CD4-positive, alpha-beta T cell (primary cell): ENCODE measurements at places on chromosomes 2 and 18.

DNA sequence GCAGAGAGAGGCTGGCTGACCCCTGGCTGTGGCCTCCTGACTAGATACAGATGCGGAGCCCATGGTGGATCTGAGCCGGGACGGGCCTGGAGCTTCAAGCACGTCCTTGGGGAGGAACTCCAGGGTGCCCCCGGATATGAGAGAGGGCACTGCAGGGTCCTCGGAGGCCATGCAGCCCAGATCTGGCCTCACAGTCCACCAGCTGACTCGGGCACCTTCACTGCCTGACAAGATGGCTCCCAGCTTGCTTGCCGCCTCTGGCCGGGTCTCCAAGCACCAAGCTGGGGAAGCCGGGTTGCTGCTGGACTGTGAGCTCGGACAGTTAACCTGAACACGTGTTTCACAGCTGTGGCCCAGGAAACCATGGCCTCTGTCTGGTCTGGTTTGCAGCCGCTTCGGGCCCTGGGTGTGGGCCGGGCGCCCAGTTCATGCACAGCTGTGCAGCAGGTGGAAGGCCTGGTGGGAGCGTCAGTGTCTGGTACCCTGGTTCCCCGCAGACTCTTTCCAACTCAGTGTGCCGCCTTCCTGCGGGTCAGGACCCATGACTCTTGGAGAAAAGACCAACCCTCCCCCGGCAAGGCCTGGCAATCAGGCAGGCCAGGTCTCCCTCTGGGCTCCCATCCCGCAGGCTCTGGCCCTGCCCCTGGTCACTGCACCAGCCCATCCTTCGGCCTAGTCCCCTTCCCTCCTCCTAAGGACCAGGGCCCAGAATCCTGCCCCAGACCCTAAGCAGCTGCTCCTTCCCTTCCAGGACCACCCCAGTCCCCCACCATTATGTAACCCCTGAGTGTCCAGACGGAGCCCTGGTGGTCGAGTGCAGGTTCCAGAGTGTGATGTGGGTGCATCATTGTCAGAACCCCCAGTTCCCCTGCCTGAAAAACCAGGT is 74.6 kb upstream of the OTOS start:
- DNase-seq: no peak

DNA sequence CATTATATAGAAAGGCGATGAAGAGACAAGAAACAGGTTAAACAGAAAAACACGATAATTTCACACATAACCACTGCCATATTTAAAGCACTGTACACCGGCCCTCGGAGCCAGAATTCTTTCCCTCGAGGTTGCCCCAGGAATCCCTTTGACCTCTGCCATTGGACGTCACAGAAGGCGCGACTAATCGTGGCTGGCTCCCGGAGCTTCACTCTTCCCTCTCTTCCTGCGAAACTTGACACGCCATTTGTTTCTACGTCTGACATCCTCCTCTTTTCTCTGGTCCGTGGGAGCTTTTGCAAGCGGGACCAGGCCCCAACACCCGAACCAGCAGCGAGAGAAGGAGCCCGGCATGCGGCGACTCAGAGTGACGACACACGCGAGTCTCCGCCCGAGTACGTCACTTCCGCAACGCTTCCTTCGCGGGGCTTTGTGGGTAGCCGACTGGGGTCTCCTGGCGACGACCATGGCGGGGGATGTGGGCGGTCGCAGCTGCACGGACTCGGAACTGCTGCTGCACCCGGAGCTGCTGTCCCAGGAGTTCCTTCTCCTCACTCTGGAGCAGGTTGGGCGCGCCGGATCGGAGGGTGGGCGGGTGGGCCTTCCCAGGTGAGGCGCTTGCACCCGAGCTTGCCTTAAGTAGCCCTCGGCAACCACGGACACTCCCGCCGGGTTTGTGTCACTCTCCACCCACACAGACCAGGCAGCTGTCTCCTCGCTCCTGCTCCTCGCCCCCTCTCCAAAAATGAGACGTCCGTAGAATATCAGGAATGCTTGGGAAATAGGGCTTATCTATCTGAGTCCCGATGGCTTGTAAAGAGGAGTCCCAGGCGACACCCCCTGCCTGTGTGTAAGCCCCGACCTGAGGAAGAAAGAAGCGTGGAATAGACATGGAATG is at the start of gene C2orf49:
C2orf49 (plus strand) TSS at position 419 of the 898 bp plus-strand sequence; CDS start at position 467, 48 bp downstream.
- DNase-seq: peak; percentile 84

DNA sequence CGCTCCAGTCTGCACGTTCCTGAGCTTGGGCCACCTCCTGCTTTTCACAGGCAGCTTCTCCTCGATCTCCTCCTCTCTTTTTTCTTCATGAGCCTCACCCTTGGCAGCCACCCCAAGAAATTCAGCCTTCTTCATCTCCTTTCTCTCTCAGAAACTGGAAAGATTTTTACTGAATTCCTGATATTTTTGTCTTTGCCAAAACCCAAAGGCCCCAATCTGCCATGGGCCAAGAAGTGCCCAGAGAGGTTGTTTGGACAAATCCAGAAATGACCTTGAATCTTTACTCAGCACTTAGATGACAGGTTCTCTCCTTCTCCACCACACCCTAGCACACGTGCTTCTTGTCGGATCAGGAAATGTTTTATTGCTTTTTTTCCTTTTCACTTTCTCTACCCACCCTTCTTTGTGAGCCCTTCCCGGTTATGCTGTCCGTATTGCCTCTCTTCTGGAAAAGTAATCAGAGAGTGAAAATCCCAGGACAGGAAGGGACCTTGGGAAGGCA is 134.5 kb upstream of the TNP1 start:
- no peak for DNase-seq

DNA sequence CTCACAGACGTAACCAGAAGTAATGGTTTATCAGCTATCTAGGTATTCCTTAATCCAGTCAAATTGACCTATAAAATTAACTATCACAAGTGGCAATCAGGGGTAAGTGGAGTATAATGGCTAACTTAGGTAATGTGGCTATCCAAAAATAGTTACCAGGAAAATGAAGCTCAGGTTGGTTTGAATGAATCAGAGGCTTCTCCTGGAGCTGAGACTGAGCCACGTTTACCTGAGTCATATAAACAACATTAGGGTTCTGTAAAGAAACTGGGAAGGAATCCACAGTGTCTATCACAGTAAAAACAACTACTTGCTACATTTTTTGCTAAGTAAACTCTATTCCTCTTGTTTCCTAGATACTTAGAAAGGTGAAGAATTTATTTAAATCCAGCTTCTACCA is 236.0 kb upstream of the SPHKAP start:
- no peak for DNase-seq

DNA sequence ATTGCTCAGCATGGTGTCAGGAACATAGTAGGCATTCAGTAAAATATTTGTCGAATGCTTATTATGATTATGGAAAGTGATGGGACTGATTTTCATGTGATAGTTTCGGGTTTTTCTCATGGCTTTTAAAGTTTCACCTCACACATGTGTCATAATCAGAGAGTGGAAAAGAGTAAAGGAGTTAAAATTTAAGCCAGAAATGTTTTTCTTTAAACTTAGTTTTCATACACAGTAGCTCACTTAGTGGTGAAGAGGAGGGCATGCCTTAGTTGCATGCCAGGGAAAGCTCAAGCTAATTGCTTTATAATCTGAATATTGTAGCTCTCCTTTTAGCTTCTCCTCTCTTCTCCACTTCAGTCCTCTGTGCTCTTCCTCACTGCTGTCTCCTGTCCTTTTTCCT is 38.0 kb downstream of the EHBP1 start:
- no peak for DNase-seq

- DNase-seq: no peak
Observed at GRCh38 chr2:8204711-8205110, 477.1 kb upstream of the ID2 start.

- DNase-seq: no peak
Observed at GRCh38 chr2:212254339-212254738, 284.3 kb downstream of the ERBB4 start.

DNA sequence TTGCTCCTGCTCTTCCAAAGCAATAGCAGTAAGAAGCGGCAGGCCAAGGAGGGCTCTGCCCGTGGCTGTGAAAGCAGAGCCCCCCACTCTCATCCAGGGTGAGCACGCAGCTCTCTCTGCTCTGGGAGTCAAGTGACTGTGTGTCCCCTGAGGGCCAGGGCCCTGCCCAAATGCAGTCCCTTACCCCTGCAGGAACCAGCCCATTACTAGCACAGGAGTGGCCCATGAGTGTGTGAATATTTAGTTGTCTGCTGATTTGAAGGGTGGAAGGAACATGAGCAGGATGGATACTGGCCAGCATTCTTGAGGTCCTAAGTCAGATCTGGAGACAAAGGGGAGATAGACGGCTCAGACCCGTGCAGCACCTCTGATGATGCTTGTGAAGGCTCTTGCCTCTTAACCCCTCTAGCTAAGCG is 69.7 kb upstream of the FOSL2 start:
- no peak for DNase-seq

GRCh38 chr2:172697296-172697695 is 38.3 kb upstream of the RAPGEF4 start:
- no peak for DNase-seq

DNA sequence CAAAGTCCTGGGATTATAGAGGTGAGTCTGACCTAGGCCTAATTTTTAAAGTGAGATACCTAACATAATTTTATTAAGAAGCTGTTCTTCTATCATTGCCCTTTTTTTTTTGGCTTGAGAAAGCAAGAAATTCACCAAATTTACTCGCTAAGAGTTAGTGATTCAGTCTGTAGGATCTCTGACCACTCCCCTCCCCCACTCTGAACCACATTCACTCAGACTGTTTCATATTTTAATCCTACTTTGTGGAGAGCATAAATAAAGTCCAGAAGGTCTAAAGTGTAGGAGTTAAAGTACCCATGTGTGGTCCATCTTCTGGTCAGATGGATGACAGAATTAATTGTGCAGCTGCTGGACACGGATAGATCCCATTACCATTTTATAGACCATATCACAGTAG is 115.8 kb upstream of the MGAT5 start:
- DNase-seq: no peak

DNA sequence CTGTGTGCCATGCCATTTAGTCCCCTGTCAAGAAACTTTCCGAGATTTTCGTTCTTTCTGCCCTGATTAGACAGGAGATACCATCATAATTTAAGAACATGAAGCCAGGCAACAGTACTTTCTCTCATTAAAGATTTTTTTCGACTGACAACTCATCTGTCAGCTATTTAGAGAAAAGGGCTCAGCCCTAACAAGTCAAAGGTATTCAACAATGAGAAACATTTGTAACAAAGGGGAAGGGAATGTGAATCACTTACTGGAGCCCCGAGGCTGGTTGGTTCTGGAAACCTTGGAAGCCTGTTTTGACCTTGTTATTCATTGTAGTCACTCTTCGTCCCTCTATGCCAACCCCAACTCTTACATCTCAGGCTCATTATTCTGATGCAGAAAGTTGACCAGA is 199.4 kb downstream of the SPP2 start:
- DNase-seq: no peak

DNA sequence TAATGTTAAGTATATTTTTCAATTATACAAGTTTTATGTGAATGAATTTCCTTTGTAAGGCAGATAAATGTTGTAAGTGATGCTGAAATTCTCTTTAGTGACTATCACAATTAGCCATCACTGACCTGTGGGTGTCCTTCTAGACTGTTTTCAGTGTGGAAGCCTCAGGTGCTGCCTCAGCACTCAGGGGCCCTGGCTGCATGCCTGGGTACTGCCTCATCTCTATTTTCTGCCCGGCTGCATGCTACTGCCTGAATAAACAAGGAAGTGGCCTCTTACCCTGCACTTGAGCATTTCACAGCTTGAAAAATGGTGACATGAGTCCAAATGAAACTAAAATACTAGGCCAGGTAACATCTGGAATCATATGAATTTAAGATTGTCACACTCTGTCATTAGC is 787.6 kb upstream of the SALL3 start:
- DNase-seq: no peak

DNA sequence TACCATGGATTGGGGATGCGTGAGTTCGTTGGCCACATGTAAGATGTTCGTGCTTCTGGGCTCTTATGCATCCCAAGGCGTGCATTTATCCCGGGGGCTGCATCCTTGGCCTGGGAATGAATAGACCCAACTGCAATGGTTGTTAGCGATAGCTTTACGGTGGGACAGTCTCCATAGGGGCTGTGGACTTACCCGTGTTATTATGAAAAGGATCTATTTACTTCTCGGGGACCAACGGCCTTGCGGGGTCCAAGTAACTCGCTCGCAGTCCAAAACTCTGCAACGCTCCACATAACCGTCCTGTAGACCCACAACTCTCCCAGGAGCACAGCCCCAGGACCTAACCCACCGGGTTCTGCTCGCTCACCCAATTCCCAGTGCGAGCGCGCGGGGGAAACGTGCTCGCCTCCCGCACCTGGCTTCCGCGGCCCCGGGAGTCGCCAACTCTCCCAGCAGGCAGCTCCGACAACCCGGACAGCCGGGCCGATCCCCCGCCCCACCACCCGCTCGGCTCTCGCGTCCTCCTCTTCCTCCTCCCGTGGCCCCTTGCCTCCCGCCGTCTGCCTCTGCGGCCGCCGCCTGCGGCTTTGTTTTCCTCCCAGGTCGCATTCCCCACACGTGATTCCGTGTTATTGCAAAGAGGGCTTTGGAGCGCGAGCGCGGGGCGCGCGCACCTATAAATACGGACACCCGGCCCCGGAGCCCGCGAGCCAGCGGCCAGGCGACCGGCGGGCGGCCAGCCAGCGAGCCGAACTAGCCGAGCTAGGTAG is at the start of gene CABLES1:
CABLES1 (plus strand) TSS at position 706 of the 770 bp plus-strand sequence. CDS start 278 bp downstream, outside the sequence.
- DNase-seq: no peak

GRCh38 chr2:74577448-74577847 is 22.9 kb downstream of the DOK1 start:
- DNase-seq: no peak

DNA sequence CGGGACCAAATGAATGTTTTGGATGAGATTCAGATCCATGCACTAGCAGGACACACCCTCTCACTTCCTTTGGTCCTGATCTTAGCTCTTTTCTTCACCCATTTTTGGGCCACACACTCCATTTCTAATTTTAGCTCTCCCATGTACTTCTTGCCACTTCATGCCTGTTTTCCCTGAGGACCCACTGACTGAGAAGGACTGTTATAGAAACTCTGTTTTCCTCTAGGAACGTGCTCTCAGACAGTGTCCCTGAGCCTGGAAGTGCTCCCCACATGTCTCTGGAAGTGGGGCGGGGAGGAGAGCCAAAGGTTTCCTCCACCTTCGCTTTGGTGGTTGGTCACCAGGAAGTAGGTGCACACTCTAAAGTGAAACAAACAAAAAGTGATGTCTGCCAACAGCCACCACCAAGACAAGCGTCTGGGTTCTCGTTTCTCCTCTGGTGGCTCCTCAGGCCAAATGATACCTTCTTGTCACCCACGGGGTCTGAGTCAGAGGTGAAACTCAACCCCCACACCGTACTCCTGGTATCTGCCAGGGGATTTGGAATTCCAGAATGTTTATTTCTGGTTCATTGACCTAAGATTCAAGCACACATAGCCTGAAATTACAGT is 74.7 kb downstream of the MERTK start:
- no peak for DNase-seq
